ENCODE measurements at places on chromosomes 6 and 20.

GRCh38 chr6:166286839-166287271 lies 21.3 kb downstream of the PRR18 start:
- DNase-seq: no peak

DNA sequence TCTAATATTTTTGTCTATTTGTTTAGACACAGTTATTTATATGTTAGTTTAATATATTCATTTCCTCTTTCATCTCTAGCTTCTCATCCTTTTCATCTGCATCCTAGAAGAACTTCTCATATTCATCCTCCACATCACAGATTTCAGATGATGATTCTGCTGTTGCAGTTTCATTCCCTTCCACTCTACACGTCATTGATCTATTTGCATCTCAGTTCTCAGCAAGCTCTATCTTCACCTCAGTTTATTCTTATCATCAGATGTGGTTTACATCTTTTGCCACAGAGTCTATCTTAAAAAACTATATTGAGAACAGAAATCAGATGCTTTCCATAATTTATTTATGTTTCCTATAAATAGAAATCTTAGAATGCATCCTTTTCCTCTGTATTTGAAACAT lies 13.3 kb downstream of the SLC2A12 start:
- DNase-seq: no peak

DNA sequence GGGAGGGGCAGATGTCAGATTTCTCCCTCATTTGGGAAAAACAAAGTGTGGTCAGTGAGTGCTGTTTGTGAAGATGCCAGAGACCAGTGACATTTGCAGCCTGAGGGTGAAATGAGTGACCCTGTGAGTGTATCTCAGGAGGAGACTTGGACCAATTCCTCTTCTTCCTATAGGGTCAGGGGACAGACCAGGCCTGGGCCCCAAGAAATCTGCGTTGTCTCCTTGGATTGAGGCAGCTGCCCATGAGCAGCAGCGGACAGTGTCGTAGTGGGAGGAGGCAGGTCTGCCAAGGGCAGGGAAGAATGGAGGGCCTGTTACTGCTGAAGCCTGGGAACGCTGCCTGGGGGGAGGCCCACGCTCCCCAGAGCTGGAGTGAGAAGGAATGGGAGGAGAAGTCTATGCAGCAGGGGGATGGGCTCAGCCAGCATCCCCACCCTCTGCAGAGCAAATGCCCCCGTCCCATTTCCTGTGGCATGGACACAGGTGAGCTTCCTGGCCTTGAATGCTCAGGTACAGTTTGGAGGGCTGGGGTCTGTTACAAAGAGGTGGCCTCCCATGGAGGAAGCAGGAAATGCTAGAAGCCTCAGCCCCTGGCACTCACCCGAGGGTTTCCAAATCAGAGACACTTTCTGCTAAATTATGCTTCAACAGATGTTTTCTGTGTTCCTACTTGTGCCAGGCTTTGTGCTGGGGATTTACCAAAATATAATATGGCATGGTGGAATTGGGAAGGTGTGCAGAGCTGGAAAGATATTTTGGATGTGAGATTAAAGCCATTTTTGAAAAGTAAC lies 29.8 kb downstream of the DAAM2 start:
- no peak for DNase-seq

DNA sequence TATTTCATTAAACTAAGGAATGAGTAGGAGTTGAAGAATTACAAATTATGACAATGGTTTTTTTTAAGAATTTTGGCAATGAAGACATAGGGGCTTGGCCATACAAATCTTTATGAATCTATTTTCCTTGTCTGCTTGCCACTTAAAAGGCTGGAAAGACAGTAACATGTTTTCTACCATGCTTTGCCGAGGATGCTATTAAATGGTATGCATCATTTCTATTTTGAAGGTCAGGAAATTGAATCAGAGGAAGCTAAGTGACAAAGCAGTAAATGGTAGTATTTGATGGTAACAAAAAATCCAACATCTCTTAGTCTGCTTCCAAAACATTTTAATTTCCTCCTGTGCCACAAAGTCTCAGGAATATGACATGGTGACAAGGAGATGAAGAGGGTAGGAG lies 287.2 kb downstream of the RFPL4B start:
- no peak for DNase-seq

DNA sequence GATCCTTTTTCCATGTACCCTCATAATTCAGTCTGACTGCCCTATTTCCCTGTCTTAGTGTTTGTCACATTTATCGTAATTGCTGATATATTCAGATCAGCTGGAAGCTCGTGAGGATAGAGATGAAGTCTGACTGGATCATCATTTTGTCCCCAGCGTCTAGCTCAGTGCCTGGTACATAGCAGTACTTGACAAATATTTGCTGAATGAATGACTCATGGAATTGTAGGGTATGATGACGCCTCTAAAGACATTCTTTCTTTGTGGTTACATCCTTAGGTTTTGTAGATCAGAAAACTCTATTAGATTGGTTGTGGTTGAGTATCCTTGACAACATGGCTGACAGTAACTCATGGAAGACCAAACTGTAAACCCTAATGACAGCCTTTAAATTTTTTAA lies 68.9 kb downstream of the MTHFD1L start:
- no peak for DNase-seq

GRCh38 chr6:156396791-156397418 lies 380.3 kb upstream of the ARID1B start:
- DNase-seq: no peak

DNA sequence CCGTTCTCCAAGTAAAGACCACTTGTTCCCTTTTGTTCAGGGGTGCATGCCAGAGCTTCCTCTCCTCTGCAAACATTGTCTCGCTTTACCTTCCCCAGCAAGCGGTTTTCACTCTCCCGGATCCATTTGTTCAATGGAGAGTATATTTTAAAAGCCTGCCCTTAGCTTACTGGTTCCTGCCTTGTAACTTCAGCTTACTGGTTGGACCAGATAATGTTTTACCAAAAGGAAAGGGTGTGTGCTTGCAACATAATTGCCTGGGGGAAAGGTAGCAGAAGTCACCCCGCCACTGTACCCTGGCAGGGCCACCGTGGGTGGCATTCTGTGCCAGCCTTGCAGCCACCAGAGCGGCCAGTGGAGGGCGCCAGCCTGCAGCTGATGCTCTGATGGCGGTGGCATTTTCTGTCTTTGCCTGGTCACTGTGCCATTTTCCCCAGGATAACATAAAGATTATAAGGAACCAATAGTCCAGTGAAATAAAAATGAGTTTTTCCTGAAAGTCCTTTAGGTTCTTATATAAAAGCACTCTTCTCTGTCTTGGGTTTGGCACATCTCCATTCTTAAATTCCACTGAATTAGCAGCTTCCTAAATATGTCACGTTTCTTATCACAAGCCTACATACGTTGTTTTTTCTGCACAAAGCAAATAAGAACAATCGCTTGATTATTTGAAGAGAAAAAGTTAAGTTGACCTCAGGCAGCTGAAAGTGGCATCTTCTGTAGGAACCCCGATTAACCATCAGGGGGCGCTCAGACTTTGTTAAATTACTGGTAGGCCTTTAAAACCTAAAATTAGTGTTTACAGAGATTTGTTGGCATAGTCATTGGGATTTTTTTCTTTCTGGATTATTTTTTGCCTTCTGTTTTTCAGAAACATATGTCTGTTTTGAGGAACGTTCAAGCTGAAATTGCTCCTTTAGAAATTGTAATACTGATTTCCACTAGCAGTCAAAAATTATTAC lies 67.4 kb upstream of the XRN2 start:
- DNase-seq: peak; percentile 68

GRCh38 chr6:700490-700889 lies 7.6 kb upstream of the EXOC2 start:
- no peak for DNase-seq

DNA sequence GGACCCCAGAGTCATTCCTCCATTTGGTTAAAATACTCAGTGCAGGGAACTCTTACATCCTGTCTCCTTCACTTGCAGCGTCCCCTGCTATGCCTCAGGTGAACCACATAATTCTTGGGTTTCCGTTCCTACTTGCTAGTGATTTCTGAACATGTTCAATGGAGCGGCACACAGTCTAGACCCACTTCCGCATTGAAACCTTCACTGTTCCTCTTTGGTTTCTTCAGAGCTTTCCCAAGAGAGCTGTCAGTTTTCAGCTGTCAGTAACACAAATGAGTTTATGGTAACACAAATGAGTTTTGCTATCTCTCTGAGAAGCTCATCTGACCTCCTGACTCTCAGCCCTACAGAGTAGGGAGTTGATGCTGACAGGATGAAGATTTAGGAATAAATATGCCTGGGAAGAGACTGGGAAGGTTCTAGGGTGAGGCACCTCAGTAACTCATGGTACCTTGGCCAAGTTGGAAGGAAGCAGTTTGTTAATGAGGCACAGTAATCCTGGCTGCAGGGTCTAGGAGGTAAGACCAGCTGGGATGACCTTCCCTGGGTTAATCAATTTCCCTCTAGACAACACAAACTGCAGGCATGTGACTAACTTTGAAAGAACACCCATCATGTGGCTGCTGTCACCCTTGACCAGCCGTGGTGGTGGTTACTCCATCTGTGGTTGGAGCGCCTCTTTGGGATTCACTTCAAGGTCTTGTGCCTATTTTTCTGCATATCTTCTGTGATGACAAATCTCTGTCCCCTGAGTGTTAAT lies 5.4 kb downstream of the SYS1 start:
- DNase-seq: no peak

DNA sequence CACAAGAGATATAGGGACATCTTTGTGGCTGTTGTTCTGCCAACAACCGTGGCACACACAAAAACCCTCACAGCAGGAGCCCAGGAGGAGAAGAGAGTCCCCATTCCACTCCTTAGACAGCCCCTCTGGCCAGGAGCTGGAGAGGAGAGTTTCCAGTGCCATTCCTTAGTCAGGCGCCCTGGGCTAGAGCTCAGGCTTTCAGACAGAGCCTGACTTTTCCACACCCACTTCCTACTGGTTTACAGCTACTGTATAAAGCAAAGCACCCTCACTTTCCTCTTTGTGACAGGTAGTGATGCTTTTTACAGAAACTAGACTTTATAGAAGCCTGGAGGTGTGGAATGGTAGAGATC lies 145.9 kb downstream of the SYCP2 start:
- no peak for DNase-seq

DNA sequence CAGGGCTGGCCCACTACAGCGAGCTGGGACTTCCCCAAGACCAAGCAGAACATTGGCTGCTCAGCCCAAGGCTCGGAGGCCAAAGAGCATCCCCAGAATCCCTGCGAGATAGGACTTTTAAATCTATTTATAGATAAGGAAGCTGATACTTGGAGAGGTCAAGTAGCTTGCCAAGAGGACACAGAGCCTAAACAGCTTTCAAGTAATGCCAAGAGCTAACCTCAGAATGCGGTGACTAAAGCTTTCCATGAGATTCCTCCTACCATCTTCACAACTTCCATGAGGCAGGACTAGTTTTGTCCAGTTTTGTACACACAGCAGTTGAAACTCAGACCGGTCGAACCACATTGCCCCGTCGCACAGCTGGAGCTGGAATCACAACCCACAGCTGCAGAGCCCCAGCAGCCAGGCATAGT lies 168.1 kb upstream of the TOP1 start:
- DNase-seq: no peak

DNA sequence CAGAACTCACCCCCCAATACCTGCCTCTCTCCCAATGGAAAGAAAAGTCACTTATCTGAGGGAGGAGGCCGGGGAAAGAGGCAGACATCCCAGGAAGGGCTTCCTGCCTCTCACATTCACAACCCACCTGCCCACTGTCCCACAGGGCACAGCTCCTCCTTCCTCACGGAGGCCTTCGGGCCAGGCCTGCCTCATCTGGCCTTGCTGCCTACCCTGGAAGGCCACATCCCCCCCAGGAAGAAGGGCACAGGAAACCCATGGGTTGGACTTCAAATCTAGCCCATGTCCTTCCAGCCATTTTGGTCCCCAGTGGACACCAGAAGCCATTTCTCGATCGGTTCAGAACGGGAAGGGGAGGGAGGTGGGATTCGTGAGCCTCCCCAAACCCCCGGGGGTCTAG lies 162.0 kb downstream of the PREX1 start:
- no peak for DNase-seq

DNA sequence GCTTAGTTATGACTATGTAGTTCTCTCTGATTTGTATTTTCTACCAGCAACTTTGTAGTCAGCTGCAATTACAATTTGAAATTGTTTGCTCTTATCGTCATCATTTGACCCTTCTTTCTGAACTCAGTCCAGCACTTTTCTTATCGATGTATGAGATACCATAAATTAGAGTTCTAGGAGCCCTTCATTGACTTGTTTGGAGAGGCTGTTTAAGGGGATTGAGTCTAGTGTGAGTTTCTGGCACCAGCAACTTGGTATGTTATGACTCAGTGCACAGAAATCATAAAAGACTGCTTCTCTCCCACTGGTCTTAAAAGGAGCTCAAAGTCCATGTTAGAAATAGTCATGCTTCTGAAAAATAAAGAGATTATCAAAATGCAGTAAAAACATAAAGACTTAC lies 190.3 kb downstream of the TENT5A start:
- peak; percentile 41 for DNase-seq

DNA sequence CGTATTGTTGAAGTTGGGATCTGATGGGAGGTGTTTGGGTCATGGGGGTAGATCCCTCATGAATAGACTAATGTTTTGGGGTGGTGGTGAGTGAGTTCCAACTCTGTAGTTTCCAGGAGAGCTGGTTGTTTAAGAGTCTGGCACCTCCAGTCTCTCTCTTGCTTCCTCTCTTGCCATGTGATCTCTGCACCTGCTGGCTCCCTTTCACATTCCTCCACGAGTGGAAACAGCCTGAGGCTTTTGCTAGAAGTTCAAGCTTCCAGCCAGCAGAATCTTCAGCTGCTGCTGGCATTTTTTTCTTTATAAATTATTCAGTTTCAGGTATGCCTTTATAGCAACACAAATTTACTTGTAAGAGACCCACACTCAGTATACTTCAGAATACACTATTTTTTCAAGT lies 1021.6 kb downstream of the EYS start:
- DNase-seq: no peak

GRCh38 chr6:74248966-74249365 lies 553.0 kb downstream of the CD109 start:
- no peak for DNase-seq

- DNase-seq: no peak
Observed at GRCh38 chr6:35454391-35455110, 2.4 kb downstream of the FANCE start.

GRCh38 chr6:127483399-127484055 lies 24.3 kb upstream of the KIAA0408 start:
- DNase-seq: no peak

- DNase-seq: no peak
Observed at GRCh38 chr6:99802396-99803031, 191.5 kb downstream of the MCHR2 start.

DNA sequence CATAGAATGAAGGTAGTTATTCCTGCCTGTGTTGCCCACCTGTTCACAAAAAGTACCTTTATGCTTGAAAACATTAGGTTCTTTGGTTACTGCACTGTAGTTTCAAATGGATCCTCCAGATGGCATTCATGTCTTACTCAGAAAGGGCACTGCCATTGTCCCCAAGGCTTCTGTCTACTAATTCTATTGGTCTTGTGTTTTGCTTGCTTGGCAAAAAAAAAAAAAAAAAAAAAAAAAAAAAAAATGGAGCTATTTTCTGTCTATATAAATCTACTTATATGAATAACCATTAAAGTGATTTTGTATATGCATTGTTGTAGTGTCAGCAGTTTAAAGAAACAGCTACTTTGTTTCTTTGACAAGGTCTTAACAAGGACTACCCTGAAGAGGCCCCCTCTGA lies 12.7 kb upstream of the EFHC1 start:
- DNase-seq: peak; percentile 22

Data from NCI-H774 (cell line).